ENCODE measurements at places on chromosomes 5 and 9.

DNA sequence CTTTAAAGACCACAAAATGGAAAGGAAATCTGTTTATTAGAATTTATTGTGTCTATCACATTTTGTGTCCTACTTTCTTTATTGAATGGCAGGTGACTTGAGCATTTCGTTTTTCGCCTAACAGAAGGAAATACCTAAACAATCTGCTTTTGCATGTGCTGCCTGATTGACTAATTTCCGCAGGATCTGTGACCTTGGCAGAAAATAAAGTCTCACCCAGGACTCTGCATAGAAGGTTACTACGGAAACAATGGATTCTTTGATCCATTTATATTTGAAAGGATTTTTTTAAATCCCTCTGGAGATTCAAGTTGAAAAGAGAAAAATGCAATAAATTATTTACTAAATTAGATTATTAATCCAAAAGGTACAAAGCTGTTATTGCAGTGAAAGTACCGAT, 61.0 kb upstream of the CAST start:
- DNase-seq, result no peak

GRCh38 chr5:54320256-54320655, 9.9 kb upstream of the ARL15 start:
- no peak for DNase-seq

DNA sequence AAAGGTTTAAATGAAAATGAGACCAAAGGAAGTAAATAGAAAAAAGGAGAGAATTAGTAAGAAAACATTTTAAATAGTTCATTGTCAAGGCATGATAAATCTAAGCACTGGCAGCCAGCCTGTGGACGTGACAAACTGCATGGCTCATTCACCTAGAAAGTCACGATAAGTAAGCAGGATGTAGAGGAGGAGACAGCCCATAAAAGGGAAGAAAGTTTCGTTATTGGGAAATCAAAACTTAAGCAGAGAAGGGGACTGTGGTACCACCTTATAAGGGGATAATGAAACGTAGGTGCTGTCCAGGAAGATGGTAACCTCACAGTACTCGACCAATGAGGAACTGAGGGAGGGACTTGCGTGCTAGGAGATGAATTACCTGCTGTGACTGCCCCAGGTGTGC, 494.5 kb upstream of the GRAMD2B start:
- no peak for DNase-seq

- DNase-seq, result no peak
Observed at GRCh38 chr9:32487981-32488380, 38.0 kb downstream of the RIGI start.
